GM12878 (cell line): ENCODE measurements at places on chromosomes 3 and 15. TPM values are rescaled to one million over a fixed set of nuclear protein-coding genes. Genes with fewer than 3 reads are reported as not detected.

- no peak overlapping the region for H3K27ac ChIP-seq
- no peak for DNase-seq
- H3K4me1 ChIP-seq, result no peaks in the 10 kb centered on the region
- no peaks in the 10 kb centered on the region for H3K27me3 ChIP-seq
- H3K4me3 ChIP-seq, result no peak overlapping the region
- H3K36me3 ChIP-seq, result no peaks in the 10 kb centered on the region
Observed at GRCh38 chr3:59106085-59106648, 56.3 kb upstream of the CFAP20DC start.

DNA sequence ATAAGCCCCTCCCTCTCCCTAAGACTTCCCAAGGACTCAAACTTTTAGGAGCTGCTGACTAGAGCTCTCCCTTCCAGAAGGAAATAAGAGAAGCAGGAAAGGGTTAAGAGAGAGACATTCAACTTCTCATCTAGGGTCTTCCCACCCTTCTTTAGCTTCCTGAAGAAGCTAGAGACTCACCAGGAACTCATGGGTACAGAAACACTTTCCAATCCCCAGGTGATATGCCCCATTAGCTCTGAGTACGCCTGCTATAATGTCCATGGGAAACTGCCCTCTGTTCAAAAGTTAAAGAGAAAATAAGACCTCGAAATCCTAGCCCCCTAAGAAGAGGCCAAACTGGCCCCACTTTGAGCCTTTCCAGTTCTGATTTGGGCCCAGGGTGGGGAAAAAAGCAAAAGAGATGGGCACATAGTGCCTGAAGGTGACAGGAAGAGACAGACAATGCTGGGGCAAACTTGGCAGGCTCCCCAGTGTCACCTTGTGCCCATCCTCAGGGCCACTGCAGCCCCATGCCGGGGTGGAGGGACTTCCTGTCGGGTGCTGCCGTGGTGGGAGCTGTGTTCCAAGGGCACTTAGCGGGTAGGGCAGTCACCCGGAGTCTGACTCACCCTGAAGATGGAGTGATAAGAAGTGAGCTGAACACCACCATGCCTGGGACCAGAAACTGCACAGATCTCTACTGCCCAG is 29.5 kb downstream of the CCDC12 start:
- H3K36me3 ChIP-seq, result peaks cover 21% of the 10 kb centered on the region
- no peak overlapping the region for H3K4me3 ChIP-seq
- H3K27ac ChIP-seq, result peak overlapping the region; percentile 73

- no peak overlapping the region for H3K27ac ChIP-seq
- H3K4me1 ChIP-seq, result no peaks in the 10 kb centered on the region
- no peak overlapping the region for H3K4me3 ChIP-seq
- H3K36me3 ChIP-seq, result no peaks in the 10 kb centered on the region
- DNase-seq, result no peak
- H3K27me3 ChIP-seq, result no peaks in the 10 kb centered on the region
Observed at GRCh38 chr3:55742832-55743136, 255.7 kb upstream of the WNT5A start.

- no peaks in the 10 kb centered on the region for H3K27me3 ChIP-seq
- peaks cover 2% of the 10 kb centered on the region for H3K36me3 ChIP-seq
- no peak overlapping the region for H3K4me3 ChIP-seq
- no peak for DNase-seq
- H3K4me1 ChIP-seq, result peaks cover 18% of the 10 kb centered on the region
Observed at GRCh38 chr3:47086071-47086470, 77.8 kb downstream of the SETD2 start.

Gene FANCD2OS
- 0.42 TPM in 1 of 2 replicates, not detected in the other for polyA plus RNA-seq

Gene TM4SF4
- polyA plus RNA-seq, result not detected in 2 replicates

- H3K27ac ChIP-seq, result no peak overlapping the region
- no peak for DNase-seq
- H3K27me3 ChIP-seq, result peaks cover 47% of the 10 kb centered on the region
- H3K36me3 ChIP-seq, result no peaks in the 10 kb centered on the region
Observed at GRCh38 chr3:138935863-138936740, 10.8 kb downstream of the FOXL2 start.

Gene CD96
- polyA plus RNA-seq, result 0.75 and 0.81 TPM in 2 replicates

DNA sequence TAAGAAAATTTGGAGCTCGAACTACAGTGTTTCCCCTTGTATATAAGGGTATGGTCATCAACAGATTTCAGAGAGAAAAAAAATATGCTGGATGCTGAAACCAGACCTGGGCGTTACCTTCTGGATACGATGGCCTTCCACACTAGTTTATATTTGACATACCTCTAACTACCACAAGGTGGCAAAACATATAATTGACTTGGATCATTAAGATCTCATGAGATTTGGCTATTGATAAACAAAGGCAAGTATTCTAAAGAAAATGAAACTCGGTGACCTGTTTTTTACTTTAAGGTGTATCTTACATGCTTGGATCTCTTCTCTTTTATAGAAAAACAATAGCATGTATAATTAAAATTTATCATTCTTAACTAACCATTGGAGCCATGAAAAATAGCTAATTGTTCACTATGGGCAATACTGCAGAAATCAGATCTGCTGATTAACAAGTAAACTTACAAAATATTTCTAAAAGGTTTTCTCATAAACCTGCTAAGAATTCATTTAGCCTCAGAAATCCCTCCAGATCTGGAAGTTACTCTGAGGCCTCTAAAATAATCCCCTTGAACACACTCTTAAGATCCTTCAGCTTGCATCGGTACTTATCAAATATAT is 300.6 kb upstream of the KCNH8 start:
- no peak overlapping the region for H3K4me3 ChIP-seq
- no peak for DNase-seq
- no peaks in the 10 kb centered on the region for H3K4me1 ChIP-seq
- H3K36me3 ChIP-seq, result no peaks in the 10 kb centered on the region
- H3K27ac ChIP-seq, result no peak overlapping the region

- no peak overlapping the region for H3K4me3 ChIP-seq
- no peak for DNase-seq
- no peaks in the 10 kb centered on the region for H3K4me1 ChIP-seq
- H3K36me3 ChIP-seq, result no peaks in the 10 kb centered on the region
- H3K27me3 ChIP-seq, result no peaks in the 10 kb centered on the region
- H3K27ac ChIP-seq, result no peak overlapping the region
Observed at GRCh38 chr3:157573780-157574378, 70.7 kb upstream of the VEPH1 start.

- no peaks in the 10 kb centered on the region for H3K36me3 ChIP-seq
- H3K27me3 ChIP-seq, result no peaks in the 10 kb centered on the region; the same call in 1 of the 2 replicates
- H3K27ac ChIP-seq, result no peak overlapping the region
- DNase-seq, result no peak
- H3K4me1 ChIP-seq, result no peaks in the 10 kb centered on the region
- H3K4me3 ChIP-seq, result no peak overlapping the region
Observed at GRCh38 chr3:71109977-71110285, 473.6 kb downstream of the FOXP1 start.

GRCh38 chr3:11437506-11437905 is 165.3 kb downstream of the ATG7 start:
- H3K4me1 ChIP-seq, result no peaks in the 10 kb centered on the region
- H3K36me3 ChIP-seq, result peaks cover 2% of the 10 kb centered on the region; the same call in 1 of the 2 replicates
- H3K27ac ChIP-seq, result no peak overlapping the region
- no peak for DNase-seq
- H3K27me3 ChIP-seq, result no peaks in the 10 kb centered on the region

Gene ZIC4
- not detected in 2 replicates for polyA plus RNA-seq

Gene CNOT10
- polyA plus RNA-seq, result 48.5 and 51.9 TPM in 2 replicates

- no peaks in the 10 kb centered on the region for H3K27me3 ChIP-seq
- peaks cover 5% of the 10 kb centered on the region; the same call in 1 of the 2 replicates for H3K4me1 ChIP-seq
- no peak overlapping the region for H3K4me3 ChIP-seq
- no peak for DNase-seq
Observed at GRCh38 chr15:80923668-80924067, 66.0 kb downstream of the MESD start.

DNA sequence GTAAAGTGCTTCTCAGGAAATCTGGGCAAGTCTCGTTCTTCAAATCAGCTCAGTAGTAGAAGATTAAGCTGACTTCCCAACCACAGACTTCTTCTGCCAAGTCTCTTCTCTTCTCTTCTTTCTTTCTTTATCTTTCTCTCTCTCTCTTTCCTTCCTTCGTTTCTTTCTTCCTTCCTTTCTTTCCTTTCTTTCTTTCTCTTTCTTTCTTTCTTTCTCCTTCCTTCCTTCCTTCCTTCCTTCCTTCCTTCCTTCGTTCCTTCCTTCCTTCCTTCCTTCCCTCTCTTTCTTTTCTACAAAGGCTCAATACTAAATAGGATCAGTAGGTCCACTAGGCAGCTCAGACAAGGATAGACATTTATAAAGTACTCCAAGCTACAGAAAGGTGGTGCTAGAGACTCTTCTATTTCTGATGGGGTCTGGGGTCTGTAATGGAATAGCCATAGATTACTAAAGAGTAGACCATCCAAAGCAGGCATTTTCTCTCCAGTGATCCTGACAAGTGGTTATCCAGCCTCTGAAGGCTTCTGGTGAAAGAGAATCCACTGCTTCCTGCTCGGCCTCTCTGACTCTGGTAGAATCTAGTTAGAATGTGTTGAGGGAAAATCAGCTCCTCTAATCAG is 100.8 kb downstream of the TPRG1 start:
- H3K27me3 ChIP-seq, result 0 out of 2 replicates have a peak, but pooled peaks cover 1% of the 10 kb centered on the region
- no peaks in the 10 kb centered on the region for H3K36me3 ChIP-seq
- peaks cover 8% of the 10 kb centered on the region; the same call in 1 of the 2 replicates for H3K4me1 ChIP-seq

DNA sequence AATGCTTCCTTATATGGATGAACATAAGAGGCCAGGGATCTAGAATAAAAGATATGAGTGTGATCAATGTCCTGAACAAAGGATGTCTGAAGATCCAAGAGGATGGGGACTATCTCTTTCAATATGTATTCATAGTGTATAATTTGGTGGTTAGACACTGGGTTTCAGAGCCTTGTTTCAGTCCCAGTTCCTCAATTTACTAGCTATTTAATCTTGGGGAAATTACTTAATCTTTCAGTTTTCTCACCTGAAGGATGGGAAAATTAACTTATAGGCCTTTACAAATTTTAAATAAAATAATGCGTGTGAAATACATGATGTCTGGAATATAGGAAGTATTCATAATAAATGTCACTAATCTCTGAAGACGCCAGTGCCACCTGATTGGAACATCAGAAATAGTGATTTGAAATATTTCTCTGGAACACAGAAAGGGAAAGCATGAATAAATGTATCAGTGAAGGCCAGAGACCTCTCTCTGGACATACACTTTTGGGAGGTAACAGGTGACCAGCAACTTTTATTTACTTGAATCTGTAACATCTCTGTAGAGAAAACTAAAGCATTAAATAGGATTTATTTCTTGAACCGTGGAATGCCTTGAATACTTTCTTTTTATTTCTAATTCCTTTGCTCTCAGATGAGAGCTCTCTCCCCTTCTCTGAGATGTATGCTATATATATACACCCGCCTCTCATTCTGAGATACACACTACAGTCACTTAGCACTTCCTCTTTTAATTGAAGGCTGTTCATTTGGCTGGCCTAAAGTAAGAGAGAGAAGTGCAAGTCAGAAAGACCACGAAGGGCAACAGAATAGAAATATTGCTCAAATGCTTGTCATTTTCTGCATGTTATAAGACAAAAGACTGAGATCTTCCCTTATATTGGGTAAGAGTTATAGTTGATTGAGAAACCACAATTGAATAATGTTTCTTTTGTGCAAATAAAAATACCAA is 407.1 kb downstream of the LSAMP start:
- no peaks in the 10 kb centered on the region for H3K36me3 ChIP-seq
- peak overlapping the region; percentile 43; the same call in 1 of the 2 replicates for H3K4me3 ChIP-seq
- peak overlapping the region; percentile 65 for H3K27ac ChIP-seq
- no peaks in the 10 kb centered on the region for H3K27me3 ChIP-seq
- H3K4me1 ChIP-seq, result peaks cover 14% of the 10 kb centered on the region

Gene CLDN16
- 3.8 and 4.2 TPM in 2 replicates for polyA plus RNA-seq

- DNase-seq, result peak; percentile 53
- no peaks in the 10 kb centered on the region for H3K36me3 ChIP-seq
- H3K4me3 ChIP-seq, result no peak overlapping the region
- H3K4me1 ChIP-seq, result peaks cover 12% of the 10 kb centered on the region
- H3K27ac ChIP-seq, result no peak overlapping the region; the same call in 1 of the 2 replicates
Observed at GRCh38 chr3:143529018-143529478, 319.2 kb downstream of the SLC9A9 start.

DNA sequence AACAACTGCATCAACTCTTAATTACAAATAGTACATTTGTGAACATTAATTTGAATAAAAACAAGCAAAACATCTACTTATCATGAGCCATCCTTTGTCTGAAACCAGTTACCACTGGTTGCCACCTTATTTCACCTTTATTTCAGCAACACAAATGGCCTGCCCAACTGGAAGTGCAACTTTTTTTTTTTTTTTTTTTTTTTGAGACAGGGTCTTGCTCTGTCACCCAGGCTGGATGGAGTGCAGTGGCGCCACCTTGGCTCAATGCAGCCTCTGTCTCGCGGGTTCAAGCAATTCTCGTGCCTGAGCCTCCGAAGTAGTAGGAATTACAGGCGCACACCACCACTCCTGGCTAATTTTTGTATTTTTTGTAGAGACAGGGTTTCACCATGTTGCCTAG is 13.1 kb downstream of the WDR82 start:
- peaks cover 8% of the 10 kb centered on the region for H3K4me1 ChIP-seq
- no peak overlapping the region for H3K4me3 ChIP-seq
- H3K36me3 ChIP-seq, result peaks cover 43% of the 10 kb centered on the region
- no peak overlapping the region for H3K27ac ChIP-seq
- no peaks in the 10 kb centered on the region for H3K27me3 ChIP-seq

Gene TRIM42
- not detected in 2 replicates for polyA plus RNA-seq

Gene PRTG
- polyA plus RNA-seq, result not detected in 2 replicates

- peaks cover 17% of the 10 kb centered on the region for H3K4me1 ChIP-seq
- DNase-seq, result no peak
- H3K27me3 ChIP-seq, result no peaks in the 10 kb centered on the region
- no peak overlapping the region for H3K27ac ChIP-seq
- no peaks in the 10 kb centered on the region for H3K36me3 ChIP-seq
- H3K4me3 ChIP-seq, result no peak overlapping the region
Observed at GRCh38 chr3:106168962-106169750, 300.3 kb upstream of the CBLB start.

DNA sequence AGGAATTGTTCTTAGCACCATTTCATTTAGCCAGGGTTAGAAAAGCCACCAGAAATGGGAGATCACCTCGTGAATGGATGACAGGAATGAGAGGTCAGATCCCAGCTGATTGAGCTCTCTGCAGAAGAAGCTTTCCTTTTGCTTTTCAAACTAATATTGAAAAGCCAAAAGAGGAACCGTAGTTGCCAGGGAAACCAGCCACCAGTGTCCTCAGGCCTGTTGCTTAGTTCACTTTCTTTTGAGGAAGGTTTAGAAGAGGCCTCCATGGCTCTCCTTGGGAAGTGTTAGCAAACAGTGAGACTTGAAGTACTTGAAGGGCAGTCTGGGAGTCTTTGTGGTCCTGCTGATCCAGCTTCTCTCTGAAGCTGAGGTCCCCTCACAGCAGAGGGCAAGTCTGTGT is 7.4 kb upstream of the CCK start:
- H3K4me1 ChIP-seq, result peaks cover 18% of the 10 kb centered on the region
- H3K27me3 ChIP-seq, result no peaks in the 10 kb centered on the region
- DNase-seq, result no peak
- no peak overlapping the region for H3K27ac ChIP-seq
